ENCODE measurements at places on chromosomes 11 and 22.

DNA sequence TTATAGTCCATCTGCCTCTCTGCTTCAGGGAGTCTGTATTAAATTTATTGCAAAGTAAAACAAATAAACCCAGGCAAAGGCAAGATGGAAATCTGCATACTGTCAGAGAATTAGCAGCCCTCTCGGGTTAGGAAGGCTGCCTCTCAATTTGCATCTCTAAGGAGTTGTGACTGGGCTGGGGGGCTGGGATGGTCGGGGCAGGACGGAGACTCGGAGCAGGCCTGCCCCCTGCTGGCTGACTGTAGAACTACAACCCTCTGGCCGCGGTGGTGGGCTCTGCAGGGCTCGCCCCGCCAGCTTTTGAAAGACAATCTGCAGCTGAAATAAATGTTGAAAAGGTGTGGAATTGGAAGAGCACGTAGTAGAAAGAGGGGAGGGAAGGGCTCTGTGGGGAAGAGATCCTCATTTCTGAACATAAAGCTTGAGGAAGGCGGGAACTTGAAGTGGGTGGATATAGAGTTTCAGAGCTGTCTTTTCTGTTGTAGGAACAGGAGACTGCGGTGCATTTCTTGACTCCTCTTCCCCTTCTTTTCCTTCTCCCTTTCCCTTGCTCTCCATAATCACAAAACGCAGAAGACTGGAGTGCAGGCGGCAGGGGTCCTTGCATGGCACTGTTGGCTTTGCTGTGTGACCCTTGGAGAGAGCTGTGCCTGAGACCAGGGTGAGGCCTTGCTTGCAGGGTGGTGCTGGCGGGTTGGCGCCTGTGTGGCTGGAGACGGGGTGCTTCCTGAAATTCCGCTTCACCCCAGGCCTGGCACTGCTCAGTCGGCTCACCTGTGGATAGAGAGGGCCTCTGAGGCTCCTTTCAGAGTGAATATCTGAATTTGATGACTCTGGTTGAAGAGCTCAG is 22.6 kb upstream of the PKNOX2 start:
- DNase-seq, result peak; percentile 14

GRCh38 chr22:49604732-49605302 is 222.9 kb downstream of the BRD1 start:
- no peak for DNase-seq

GRCh38 chr11:48182860-48183526 is 33.6 kb upstream of the OR4B1 start:
- DNase-seq, result no peak

- DNase-seq, result no peak
Measured at GRCh38 chr11:65786786-65787636, at the start of gene OVOL1. Gene OVOL1, plus strand, starts transcription at chr11:65787063. Its CDS starts 311 bp downstream, at chr11:65787374.

- no peak for DNase-seq
Measured at GRCh38 chr11:116224889-116225200, 547.9 kb downstream of the BUD13 start.

DNA sequence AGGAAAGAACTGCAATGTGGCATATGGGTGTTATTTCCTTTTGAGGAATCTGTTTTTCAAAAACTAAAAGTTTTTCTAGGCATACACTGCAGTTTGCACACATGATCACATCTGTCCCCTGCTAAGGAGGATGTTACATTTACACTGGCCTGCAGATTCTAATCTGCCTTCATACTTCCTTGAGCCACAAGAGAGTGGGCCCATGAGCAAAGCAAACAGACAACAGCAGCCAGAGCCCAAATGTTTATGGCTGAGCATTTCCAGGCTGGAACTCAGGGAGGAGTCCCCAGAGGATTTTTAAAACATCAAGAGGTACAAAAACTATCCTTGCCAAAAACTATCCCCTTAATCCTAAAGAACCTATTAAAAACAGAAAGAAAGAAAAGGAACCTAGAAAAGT is 117.2 kb upstream of the MTNR1B start:
- DNase-seq, result no peak

DNA sequence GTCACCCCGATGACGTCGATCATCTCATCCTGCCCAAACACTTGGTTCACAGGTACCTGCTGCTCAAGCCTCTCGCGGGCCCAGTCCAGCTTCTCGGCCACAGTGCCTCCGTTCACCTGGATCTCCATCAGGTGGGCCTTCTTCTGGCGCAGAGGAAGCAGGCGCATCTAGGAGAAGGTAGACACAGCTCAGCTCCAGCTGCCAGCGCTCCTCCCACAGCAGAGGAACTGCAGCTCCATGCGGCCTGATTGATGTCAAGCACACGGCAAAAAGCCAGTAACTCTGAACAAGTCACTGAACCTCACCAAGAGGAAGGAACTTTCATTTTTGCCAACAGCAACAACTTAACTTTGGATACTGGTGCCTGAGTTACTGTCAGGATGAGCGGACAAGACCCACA is 4.0 kb downstream of the RPL3 start:
- DNase-seq, result no peak

DNA sequence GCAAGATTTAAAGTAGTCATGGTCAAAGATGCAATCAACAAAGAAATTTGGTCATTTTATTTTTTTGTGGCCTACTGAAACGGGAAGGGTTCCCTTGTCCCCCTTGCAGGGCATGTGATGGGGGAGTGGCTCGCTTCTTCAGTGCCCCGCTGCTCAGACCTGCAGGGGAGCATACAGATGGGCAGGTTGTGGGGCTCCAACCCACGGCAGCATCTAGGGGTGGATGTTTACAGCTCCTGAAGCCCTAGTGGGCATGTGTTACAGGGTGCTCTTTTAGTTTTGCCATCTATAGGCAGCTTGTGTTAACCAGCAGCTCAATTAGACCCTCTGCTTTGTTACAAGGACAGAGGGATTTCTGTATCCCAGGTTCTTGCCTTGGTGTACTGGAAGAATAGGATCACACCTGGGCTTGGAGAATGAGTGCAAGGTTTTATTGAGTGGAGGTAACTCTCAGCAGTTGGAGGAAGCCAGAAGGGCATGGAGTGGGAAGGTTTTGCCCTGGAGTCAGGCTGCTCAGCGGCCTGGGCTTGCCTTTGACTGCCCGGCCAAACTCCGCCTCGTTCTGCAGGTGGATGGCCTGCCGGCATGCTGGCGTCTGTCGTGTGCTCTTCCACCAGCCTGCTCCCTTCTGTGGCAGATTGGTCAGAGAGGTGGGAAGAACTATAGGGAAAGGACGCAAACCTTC is 9.4 kb downstream of the GSTP1 start:
- no peak for DNase-seq

GRCh38 chr22:31846161-31847115 is 92.6 kb downstream of the DEPDC5 start:
- DNase-seq, result no peak

DNA sequence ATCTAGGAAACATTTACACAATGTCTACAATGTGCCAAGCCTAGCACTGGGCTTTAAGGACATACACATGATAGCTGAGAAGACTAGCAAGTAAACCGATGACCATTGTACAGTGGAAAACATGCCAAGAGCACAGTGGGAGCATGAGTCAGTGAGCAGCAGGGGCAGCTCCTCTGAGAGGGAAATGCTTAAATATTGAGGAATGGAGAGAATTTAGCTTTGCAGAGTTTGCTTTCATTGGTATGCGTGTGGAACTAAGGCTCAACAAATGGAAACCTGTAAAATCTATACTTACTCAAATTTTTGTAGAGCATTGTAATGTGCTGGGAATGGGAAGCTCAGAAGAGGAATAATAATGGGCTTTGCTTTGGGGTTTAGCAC is 282.3 kb downstream of the ST3GAL4 start:
- DNase-seq, result no peak

GRCh38 chr11:2657697-2658284 is 42.0 kb downstream of the KCNQ1OT1 start:
- no peak for DNase-seq

- DNase-seq, result peak; percentile 40
Measured at GRCh38 chr11:65419772-65420481, 2.7 kb upstream of the NEAT1 start.

- no peak for DNase-seq
Measured at GRCh38 chr22:23262518-23263332, 82.4 kb downstream of the BCR start.

GRCh38 chr11:65663639-65664200 is 1.0 kb upstream of the RELA start:
- DNase-seq, result no peak

DNA sequence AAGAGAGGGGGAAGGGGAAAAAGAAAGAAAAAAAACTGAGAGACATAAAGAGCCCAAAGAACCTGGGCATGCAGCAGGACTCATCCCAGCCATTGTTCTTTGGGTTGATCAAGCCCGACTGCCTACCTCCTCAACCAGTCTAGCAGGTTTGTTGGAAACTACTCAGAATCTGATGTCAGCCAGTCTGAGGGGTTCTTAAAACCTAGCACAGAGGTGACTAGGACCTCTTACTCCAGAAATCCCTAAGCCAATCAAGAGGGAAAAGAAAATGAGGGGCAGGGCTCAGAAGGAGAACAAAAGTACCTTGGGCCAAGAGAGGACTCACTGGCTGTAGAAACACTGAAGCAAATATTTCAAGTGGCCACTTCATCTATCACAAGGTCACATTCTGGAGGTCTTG is 228.0 kb downstream of the AASDHPPT start:
- DNase-seq, result no peak

- DNase-seq, result no peak
Measured at GRCh38 chr11:130431801-130432200, 3.4 kb upstream of the ADAMTS8 start.

GRCh38 chr11:3095712-3096361 is 38.6 kb upstream of the CARS1 start:
- DNase-seq, result no peak

- no peak for DNase-seq
Measured at GRCh38 chr22:26479043-26479791, 4.4 kb downstream of the HPS4 start.

DNA sequence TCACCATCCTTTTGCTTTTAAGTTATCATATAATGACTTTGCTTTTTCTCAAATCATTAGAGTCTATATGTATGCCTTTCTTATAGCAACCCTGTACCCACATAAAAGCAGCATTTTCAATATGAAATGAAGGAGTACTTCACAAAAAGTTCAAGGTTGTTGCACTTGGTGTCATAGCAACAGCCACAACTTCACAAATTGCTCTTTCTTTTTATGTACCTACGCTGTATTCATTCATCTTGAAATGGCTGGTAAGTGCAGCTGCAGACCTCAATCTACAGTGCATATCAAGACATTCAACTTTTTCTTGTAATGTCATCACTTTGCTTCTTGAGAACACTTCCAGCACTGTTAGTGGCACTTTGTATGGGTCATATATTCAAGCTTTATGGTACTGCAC is 18.6 kb downstream of the CWC15 start:
- no peak for DNase-seq

DNA sequence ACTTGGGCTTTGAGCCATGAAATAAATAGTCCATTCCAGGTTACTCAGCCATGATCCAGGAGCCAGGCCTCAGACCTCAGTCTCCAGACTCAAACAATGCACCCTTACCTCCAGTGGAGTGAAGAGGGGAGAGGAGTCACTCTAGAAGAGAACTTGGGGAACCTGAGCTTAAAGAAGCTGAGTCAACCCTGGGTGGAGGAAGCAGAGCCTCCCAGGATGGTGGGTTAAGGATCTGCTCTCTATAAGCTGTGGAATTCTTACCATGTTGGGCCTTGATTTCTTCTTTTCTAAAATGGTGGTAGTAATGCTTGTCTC is 113.2 kb downstream of the NECTIN1 start:
- no peak for DNase-seq

- no peak for DNase-seq
Measured at GRCh38 chr11:61475433-61475832, 33.1 kb upstream of the LRRC10B start.

- no peak for DNase-seq
Measured at GRCh38 chr11:134019500-134019899, 49.4 kb upstream of the JAM3 start.

Data from stimulated activated naive B cell treated with anti-CD40 and anti-IgM and Interleukin-4, amounts not matched to agents 10 μg/mL and 1 μg/mL and 100 μg/mL, for 72 hours (primary cell).